ENCODE measurements at places on chromosomes 7 and 10.
A peak's percentile ranks its signal among the peaks of the same experiment; 100 is the strongest.

DNA sequence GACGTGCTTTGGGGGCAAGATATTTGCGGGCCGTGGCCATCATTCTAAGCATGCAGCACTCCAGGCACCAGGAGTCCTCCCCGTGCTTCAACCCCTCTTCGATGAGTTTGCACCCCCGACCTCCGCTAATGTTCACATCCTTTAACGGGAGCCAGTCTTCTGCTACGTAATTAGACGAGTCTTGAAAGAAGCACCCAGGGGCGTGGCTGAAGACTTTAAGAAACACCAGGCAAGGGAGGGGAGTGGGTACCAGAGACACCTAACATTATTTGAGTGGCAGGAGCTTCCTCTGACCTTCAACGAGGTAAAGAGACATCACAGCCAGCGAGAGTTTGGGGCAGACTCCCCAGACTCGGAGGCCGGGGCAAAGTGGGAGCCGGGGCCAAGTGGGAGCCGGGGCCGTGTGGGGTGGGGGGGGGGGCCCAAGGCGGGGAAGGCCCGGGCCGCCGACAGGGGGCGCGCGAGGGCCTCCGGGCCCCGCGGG lies 31.1 kb upstream of the TOMM7 start:
- peak; percentile 82 for DNase-seq

- no peak for DNase-seq
These were observed 6.8 kb downstream of the FFAR4 start for GRCh38 chr10:93573051-93573909.

GRCh38 chr7:24778543-24779282 lies 21.4 kb upstream of the GSDME start:
- DNase-seq: no peak

- DNase-seq: no peak
These were observed 10.4 kb upstream of the FGFR2 start for GRCh38 chr10:121608469-121609190.

GRCh38 chr7:836429-836828 lies 4.2 kb downstream of the SUN1 start:
- no peak for DNase-seq

- no peak for DNase-seq
These were observed 174.8 kb upstream of the FZD1 start for GRCh38 chr7:91089382-91089963.

- no peak for DNase-seq
These were observed 40.6 kb downstream of the SEC23IP start for GRCh38 chr10:119933179-119933578.
